Activated CD4-positive, CD25-positive, alpha-beta regulatory T cell treated with anti-CD3 and anti-CD28 coated beads, Interleukin-2, amount 50 U/mL, for 24 hours (primary cell): ENCODE measurements at places on chromosomes 2 and 18.

DNA sequence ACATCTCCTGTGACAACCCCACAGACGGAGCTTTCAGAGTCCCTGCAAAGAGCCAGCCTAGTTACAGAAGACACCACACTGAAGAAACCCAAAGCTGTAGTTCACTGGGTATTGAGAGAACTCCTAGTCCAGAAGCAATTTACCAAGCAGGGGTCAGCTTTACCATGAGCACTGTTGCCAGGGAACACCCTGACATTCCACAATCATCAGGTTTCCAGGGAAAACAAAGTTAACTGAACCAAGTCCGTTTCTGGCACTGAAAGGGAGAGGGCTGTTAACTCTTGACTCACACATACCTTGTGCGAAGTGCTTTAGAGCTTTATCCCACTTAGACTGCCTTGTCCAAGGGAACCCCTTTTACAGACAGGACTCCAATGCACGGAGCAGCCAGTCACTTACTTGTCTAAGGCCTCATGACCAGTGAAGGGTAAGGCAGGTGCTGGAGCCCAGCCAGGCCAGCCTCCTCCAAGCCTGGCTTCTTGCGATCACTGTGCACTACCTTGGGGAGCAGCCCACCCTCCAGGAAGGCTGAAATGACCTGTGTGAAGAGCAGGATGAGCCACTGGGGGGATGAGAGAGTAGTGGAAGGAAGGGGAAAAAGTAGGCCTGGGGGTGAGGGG is 53.9 kb downstream of the REEP1 start:
- ATAC-seq: no peak

DNA sequence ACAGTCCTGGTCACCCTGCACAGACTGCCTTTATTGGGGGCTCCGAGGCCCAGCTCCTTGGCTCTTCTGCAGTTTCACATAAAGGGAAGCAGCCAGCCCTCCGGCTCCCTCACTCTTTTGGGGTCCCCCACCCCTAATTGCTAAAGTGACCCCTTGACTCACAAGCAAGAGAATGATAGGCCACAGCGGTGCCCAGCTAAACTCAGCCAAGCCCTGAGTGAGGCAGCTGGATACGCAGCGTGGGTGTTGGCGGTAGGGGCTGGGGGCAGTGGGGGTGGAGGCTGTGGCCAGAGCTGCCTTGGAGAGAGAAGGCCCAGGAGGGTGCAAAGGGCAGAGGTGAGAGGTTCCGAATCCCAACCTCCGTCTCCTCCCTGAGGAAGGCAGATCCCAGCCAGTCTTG is 25.5 kb upstream of the ALPP start:
- ATAC-seq: no peak

DNA sequence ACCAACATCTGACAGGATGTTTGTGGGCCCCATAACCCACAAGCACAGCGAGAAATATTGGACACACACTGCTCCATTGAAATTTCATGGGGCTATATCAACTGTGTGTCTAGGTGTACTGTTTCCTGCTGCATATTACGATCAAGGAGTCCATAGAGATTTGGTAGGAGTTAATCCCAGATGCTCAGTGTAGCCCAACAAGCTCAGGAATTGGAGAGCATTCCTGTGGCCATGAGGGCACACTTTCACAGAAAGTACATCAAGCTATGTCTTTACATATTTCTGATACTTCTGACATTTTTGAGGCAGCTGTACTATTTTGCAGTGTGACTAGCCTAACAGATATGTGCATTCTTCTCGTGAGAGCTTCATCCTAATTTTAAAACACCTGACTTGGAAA is 473.1 kb downstream of the PTH2R start:
- no peak for ATAC-seq

GRCh38 chr2:9844576-9844975 is 1.3 kb downstream of the TAF1B start:
- peak; percentile 47 for ATAC-seq

GRCh38 chr2:171185165-171185818 is 24.6 kb upstream of the TLK1 start:
- no peak for ATAC-seq

- no peak for ATAC-seq
Observed at GRCh38 chr2:100262555-100263320, 59.6 kb downstream of the LONRF2 start.

DNA sequence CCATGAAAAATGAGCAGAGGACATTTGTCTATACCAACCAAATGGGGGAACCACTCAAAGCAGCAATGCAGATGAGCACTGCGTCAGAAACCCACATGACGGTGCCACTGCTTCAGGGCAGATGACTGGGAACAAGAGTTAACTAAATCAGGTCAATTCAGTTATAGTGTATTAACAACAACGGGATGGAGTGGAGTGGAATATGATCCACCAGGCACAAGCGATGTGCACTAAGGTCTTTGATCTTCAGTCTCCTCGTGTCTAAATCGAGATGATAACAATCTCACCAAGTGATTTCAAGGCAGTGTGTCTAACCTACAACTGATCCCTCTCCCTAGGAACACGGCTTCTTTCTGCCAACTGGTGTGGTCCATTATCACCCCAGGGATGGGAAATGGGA is 269.0 kb downstream of the RAD51AP2 start:
- no peak for ATAC-seq

DNA sequence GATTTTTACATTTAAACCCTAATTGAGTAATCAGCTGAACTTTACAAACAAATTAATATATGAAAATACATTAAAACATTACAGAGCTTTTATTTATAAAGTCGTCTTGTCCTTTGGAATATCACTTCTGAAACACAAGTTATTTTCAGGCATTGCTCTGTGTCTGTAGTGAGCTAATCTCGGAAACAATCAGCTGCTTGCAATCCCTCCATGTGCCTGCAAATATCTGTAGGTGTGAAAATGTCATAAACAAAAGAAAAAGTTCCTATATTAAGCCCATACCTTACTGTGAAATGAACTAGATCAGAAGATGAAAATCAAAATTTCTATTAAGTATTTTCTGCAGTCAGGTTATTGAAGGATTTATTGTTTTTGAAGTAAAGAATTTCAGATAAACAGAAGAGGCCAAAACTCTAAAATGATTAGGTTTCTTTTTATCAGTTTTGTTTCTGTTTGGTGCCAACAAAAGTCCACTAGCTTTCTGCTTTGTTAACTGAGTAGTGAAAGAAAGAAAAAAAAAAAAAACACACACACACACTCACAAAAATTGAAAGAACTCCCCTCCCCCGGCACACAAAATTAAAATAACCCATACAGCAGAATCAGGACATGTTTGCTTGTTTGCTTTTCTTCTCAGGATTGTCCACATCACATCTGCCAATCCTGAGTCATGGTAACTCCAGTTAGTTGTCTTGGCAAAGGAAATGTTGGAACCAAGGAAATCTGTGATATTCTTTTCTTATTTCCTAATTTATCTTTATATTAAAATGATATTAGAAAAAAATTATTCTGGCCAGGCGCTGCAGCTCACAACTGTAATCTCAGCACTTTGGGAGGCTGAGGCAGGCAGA is 627.0 kb upstream of the SLC39A10 start:
- no peak for ATAC-seq

DNA sequence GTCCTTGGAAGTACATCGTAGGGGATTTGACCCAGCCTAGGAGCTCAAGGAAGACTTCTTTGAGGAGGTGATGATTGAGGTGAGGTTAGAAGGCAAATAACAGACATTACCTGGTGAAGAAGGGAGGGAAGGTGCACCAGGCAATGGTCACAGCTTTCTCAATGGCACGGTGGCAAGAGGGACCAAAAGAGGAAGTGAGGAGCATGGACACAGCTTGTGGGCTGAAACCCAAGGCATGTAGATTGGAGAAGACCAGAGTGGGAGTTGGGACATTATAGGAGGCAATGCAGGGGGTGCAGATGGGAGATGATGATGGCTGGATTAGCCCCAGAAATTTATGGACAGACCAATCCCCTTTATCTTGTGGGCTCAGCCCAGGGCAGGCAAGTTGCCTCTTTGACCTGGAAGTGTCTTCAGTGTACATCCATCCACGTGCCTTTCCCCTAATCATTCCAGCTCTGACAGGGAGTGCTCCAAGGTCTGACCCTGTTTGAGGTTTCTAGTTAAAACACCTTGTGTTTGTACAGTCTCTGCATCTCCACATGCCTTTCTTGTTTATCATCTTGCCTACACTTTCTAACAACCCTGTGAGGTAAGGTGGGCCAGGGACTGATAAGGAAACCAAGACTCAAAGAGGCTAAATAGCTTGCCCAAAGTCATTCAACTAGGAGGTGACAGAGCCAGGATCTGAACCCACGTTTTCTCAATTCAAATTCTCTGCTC is 59.1 kb downstream of the NRP2 start:
- no peak for ATAC-seq

DNA sequence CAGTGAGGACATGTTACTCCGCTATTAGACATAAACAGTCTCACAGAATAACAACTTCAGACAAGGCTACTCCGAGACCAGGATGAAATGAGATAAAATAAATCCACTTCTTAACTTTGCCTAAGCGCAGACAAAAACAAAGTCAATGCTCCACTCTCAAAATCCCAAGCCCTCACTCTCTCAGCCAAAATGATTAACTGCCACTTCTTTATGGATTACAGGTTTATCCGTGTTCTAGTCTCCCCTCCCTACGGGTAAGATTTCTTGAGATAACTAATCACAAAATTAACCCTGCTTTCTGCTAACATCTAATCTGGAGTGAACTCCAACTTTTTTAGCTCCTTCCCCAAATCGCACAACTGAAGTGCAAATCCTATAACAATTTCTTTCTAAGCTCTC is 1.1 kb upstream of the CRYGC start:
- ATAC-seq: no peak
